Spleen (tissue), 13 donors: ENCODE measurements at places on chromosomes 12 and 14. TPM values are rescaled to one million over a fixed set of nuclear protein-coding genes. Genes with fewer than 3 reads are reported as not detected.
A peak's percentile ranks its signal among the peaks of the same experiment; 100 is the strongest.

The SLCO1B1 gene
- not detected for polyA plus RNA-seq

The OR4K14 gene
- polyA plus RNA-seq, result not detected

GRCh38 chr12:54142114-54142475, 46.7 kb downstream of the SMUG1 start:
- no peaks in the 10 kb centered on the region for H3K36me3 ChIP-seq
- H3K27me3 ChIP-seq, result no peaks in the 10 kb centered on the region
- no peak overlapping the region for H3K4me3 ChIP-seq
- DNase-seq, result no peak
- no peaks in the 10 kb centered on the region for H3K4me1 ChIP-seq
- H3K27ac ChIP-seq, result no peak overlapping the region

The GPR135 gene
- polyA plus RNA-seq, result 0.27 TPM

DNA sequence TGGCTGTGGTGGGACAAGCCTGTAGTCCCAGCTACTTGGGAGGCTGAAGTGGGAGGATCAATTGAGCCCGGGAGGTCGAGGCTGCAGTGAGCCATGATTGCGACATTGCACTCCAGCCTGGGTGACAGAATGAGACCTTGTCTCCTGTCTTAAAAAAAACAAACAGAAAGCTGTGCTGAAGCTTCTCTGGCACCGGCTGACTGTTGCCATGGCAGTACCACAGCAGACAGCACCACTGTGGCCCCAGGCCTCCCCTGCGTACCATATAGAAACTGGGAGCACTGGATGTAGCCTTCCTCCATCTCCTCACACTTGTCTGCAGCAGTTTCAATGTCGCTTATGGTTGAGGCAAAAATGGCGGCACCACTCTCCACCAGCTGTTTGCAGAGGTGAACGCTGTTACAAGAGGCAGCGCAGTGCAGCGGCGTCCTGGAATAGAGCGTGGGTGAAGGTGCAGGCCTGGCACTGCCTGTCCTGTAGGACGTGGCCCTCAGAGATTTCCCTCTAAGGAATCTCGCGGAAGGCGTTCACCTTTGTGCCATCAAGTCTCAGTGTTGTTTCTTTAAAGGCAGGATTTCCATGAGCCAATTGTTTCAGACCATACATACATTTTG, 21.9 kb downstream of the ZFYVE21 start:
- DNase-seq, result peak; percentile 41
- no peak overlapping the region for H3K4me3 ChIP-seq
- no peaks in the 10 kb centered on the region for H3K27me3 ChIP-seq
- no peak overlapping the region for H3K27ac ChIP-seq

The LACRT gene
- polyA plus RNA-seq, result not detected

The GPR84 gene
- polyA plus RNA-seq, result 0.47 TPM

The NYNRIN gene
- polyA plus RNA-seq, result 0.87 TPM

DNA sequence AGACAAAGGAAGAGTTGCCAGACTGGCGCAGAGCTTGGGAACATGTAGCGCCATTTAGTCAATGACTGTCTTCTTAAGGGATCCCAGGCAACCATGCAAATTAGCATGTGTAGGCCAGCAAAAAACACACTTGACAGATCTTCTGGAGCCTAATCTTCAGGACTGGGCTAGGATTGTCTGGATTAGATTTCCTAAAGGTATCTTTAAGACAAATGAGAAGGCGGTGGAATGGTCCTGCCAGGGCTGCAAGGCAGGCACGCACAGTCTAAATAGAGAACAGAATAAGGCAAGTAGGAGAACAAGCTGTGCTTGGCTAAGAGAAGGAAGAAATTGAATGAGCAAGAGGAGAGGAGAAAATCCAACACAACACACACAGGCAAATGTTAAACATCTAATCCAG, 80.0 kb downstream of the CIT start:
- H3K36me3 ChIP-seq, result no peaks in the 10 kb centered on the region
- no peak for DNase-seq
- no peak overlapping the region for H3K4me3 ChIP-seq
- no peak overlapping the region for H3K27ac ChIP-seq

DNA sequence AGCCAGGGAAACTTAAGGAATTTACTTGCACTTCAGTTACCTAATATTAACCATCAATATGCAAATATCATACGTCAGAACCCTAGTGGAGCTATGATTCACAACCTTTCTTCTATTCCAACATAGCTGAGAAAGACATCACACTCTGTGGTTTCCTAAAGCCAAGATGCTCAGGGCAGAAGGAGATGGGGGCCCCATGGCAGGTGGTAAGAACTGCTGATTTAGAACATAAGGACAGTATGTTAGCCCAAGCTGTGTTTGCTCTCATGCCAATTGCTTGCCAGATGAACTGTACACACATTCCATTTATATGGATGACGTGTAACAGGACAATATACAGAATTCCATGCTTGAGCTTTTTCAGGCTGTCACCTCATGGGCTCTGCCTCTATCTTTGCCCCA, 34.6 kb downstream of the HECTD4 start:
- no peak overlapping the region for H3K4me3 ChIP-seq
- no peaks in the 10 kb centered on the region for H3K36me3 ChIP-seq
- H3K27me3 ChIP-seq, result no peaks in the 10 kb centered on the region
- peaks cover 27% of the 10 kb centered on the region for H3K4me1 ChIP-seq

GRCh38 chr12:89691659-89692058, 17.0 kb downstream of the ATP2B1 start:
- no peaks in the 10 kb centered on the region for H3K36me3 ChIP-seq
- DNase-seq, result no peak
- peaks cover 65% of the 10 kb centered on the region for H3K4me1 ChIP-seq
